ENCODE measurements at places on chromosomes 1 and 21.

DNA sequence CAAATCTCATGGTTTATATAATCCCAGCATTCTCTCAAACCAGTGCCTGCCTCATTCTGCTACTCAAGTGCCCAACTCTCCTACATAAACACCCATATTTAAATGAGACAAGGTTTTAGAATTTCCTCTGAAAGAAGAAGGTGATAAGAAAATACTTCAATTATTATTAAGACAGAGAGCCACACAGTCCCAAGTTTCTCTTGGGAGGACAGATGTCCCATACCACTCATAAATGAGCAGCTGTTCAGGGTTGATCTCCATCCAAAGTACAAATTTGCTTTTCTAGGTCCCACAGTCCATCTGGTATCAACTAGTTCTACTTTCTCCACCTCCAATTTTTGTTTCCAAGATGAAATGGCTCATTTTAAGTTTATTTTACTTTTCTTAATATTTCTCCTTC lies 11.3 kb downstream of the DCAF8 start:
- no peak for DNase-seq

DNA sequence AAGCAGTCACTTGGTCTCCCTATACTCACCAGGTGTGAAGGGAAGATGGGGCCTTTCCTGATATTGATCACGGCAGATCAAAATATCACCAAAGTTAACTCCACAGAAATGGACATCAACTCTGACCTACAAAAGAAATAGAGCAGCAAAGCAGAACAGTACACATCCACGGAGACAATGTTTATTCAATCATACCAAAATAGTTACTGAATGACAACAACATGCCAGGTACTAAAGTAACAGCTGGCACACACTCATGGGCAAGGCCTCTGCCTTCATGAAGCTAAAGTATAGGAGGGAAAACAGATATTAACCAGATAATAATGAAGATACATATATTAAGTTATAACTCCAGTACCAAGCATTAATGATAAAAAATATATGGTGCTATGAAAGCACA lies 59.2 kb upstream of the RASAL2 start:
- no peak for DNase-seq

GRCh38 chr1:230191079-230191804 lies 124.2 kb downstream of the GALNT2 start:
- DNase-seq: peak; percentile 55

DNA sequence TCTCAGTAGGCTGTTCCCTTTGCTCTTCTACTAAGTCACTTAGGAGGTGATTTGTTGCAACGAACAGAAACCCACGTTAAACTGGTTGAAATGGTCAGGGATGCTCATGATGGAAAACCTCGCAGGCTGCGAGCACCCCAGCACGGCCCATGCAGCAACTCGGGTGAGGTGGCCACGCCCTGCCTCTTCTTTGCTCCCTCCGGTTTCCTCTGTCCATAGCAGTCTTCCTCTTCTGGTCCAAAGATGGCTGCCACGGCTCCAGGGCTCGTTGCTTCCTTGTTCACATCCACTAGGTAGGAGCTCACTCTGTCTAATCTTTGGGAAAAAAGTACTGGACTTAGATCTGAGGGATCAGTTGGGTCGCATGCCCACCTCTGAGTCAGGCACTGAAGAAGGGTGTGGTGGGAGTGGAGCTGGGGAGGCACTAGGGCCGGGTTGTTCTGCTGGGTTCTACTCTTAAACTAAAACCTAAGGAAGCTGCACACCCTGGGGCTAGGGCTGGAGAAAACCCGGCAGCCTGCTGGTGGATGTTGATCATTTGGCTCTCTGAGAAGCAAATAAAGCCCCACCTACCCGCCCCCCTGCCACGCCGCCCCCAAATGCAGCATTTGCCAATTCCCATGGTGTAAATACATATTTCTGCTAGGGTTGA lies 31.0 kb downstream of the KAZN start:
- DNase-seq: no peak

- peak; percentile 26 for DNase-seq
Measured at GRCh38 chr1:185439727-185440415, 122.8 kb upstream of the IVNS1ABP start.

- no peak for DNase-seq
Measured at GRCh38 chr21:15506086-15506485, 223.7 kb upstream of the USP25 start.

DNA sequence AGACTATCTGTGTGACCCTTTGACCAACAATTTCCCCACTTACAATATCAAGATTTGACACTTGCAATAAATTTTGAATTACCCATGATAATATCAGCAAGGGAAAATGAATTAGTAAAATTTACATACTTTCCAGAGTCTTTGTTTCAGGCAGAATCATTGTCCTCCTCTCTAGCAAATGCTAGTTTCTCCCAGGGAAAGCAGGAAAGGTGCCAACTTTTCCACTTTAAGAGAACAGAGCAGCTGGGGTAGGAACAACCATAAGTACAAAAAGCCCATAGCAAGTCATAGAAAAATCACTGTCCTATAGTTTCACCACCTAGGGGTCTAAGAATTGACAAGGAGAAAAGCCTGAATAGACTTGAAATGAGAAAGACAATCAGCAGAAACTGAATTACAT lies 67.1 kb upstream of the GUCA2B start:
- DNase-seq: no peak

- no peak for DNase-seq
Measured at GRCh38 chr1:61420909-61421835, 303.8 kb downstream of the TM2D1 start.

GRCh38 chr1:206415942-206416341 lies 54.3 kb upstream of the IKBKE start:
- DNase-seq: no peak

DNA sequence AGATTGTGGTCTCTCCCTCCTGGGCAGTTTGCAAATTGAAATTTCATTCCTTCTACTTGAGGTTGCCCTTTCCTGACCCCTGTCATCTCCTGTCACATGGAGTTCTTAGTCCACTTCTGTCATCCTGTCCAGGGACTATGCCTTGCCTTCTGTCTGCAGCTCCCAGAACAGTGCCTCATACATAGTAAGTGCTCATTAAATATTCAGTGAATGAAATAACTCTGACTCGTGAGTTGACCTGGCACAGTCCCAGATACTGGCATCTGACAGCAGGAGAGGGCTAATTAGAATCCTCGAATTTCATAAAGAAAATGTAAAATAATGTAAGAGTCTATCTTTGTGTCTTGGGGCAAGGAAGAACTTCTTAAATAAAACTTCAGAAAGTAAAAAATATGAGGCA lies 50.8 kb downstream of the CNIH3 start:
- DNase-seq: no peak

GRCh38 chr1:18332576-18332975 lies 148.2 kb upstream of the KLHDC7A start:
- DNase-seq: no peak

- no peak for DNase-seq
Measured at GRCh38 chr1:204262506-204263253, 48.9 kb upstream of the GOLT1A start.

GRCh38 chr1:9135073-9135836 lies 6.4 kb upstream of the GPR157 start:
- peak; percentile 25 for DNase-seq

DNA sequence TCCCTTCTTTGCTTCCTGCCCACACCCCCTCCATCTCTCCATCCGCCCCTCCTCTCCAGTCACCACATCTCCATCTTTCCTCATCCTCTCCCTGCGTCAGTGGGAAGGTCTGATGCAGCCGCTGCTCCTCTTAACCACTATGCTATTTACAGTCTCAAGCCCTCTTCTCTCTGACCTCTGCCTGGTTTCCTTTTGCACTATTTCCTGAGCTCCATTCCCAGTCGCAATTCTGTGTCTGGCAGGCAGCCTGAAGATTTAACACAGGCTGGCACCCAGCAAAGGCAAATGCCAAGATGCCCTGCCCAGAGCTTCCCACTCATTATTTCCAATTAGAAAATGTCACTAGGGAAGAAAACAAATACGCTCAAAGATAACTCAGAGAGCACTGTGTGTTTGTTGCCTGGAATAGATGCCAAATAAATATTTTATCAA lies 89.6 kb upstream of the LPGAT1 start:
- DNase-seq: no peak

GRCh38 chr1:172324086-172324485 lies 96.4 kb upstream of the C1orf105 start:
- DNase-seq: no peak

GRCh38 chr1:152459596-152460528 lies 45.8 kb upstream of the CRNN start:
- DNase-seq: peak; percentile 70

DNA sequence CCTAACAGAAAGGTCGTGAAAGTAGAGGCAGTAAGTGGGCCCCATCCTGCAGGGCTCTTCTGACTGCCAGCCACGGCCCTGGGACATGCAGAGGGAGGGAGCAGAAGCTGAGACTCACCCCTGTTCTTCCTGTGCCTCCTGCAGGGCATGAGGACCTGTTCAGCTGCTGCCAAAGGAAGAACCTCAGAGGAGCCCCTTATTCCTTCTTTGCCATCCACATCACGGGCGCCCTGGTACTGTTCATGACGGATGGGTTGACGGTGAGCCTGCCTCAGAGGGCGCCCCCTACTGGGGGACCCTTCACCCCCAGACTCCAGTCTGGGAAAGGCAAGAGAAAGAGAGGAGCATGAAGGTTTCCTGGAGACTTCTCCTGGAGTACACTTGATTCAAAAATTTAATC lies 47.1 kb downstream of the ELK4 start:
- DNase-seq: no peak

All from CD4-positive, alpha-beta T cell treated with Interferon gamma for 1 hour (primary cell).